ENCODE measurements at places on chromosomes 2 and 18. TPM values are rescaled to one million over a fixed set of nuclear protein-coding genes. Genes with fewer than 3 reads are reported as not detected.

The CACNB4 gene
- 1.00 TPM for total RNA-seq

GRCh38 chr2:67346718-67347407 is 50.3 kb upstream of the ETAA1 start:
- DNase-seq, result no peak

- no peak for DNase-seq
Measured at GRCh38 chr2:8582191-8582590, 99.7 kb upstream of the ID2 start.

DNA sequence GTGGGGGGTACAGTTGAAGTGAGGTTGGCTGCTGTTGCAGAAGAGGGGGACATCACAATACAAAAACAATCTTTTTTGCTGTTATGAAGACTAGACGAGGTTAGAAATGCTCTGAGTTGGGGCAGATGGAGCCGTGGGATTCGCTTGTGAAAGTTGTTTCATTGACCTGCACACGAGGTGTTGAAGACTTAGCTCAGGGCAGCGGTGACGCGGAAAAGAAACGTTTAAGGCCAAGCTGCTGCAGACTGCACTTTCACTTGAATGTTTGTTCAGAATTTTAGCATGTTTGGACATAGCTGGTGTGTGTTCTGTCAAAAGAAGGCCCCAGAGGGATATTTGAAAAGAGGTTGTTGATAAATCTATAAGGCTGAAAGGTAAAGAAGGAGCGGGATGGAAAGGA is 46.3 kb downstream of the MTCL1 start:
- no peak for DNase-seq

- no peak for DNase-seq
Measured at GRCh38 chr2:233414777-233415570, 60.7 kb downstream of the DGKD start.

- no peak for DNase-seq
Measured at GRCh38 chr2:109636317-109636716, 22.2 kb downstream of the SOWAHC start.

DNA sequence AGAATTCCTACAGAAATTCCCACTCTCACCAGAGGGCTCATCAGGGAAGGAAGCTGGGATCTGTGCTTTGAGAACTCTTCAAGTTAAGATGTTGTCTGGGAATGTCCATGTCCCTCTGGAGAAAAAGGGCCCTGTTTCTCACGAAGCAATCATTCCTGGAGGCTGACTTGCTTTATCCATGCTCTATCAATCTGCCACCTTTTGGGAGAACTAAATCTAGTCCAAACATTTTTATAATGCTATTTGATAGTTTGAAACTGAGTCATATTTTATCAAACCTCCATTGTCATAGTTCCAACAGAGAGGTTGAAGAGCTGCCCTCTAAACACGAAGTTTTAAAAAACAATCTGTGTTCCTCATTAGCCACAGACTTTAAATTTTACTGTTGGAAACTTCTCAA is 219.2 kb downstream of the MTX2 start:
- DNase-seq, result no peak
